IPS-NIHi11 (cell line): ENCODE measurements at places on chromosomes 1 and 21.

- DNase-seq = no peak
Observed at GRCh38 chr1:213533125-213533524, 454.6 kb upstream of the PROX1 start.

- no peak for DNase-seq
Observed at GRCh38 chr1:25642574-25643108, 26.1 kb downstream of the MAN1C1 start.

DNA sequence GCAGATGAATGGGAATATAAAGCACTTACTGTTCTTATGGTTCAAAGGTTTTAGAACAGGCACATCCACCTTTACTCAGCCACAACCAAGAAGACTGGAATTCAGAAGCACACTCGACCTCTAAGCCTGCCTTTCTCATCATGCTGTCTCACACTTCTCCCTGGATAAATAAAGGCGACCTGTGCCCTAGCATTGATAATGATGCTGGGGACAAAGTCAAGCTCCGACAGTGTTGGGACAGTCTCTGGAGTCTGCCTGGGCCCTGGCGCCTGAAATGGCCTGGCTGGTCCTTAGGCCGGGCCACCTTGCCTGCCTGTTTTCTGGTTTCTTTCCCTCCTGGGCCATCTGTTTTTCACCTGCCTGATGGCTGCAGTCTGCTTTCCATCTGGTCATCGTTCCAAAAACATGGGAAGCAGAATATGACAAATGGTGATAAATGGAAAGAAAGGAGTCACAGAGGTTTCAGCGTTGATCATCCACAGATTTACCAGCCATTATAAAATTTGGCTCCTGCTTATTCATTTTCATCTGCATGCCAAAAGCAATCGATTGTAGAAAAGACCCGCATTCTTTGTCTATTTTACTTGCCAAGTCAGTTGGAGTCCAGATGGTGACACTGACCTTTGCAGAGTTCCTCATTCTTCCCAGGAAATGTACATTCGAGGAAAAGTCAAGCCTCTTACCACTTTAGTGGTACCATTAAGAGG lies 91.2 kb upstream of the KCNJ15 start:
- no peak for DNase-seq

- no peak for DNase-seq
Observed at GRCh38 chr1:29584776-29585175, 348.5 kb downstream of the PTPRU start.

DNA sequence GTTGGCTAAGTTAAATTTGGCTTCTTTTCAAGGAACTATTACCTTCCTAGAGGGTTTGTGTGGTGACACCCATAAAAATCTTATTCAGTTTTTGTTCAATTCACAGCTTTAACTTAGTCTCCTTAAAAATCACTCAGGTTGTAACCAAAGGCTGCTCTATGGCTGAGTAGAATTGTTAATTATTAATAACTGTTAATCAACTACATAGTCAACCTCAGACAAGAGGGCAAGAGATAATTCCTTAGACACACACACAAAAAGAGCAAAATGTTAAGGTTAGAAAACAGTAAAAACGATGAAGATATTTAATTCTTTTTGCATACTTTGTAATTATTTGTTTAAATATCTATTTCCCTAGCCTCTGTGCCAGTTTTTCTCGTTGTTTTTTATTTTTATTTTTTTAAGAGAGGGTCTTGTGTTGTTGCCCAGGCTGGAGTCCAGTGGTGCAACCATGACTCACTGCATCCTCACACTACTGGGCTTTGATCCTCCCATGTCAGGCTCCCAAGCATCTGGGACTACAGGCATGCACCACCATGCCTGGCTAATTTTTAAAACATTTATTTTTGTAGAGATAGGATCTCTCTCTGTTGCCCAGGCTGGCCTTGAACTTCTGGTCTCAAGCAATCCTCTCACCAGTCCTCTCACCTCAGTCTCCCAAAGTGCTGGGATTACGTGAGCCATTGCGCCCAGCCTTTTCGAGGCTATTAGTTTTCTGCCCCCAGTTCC lies 215.2 kb downstream of the DISC1 start:
- DNase-seq = no peak

DNA sequence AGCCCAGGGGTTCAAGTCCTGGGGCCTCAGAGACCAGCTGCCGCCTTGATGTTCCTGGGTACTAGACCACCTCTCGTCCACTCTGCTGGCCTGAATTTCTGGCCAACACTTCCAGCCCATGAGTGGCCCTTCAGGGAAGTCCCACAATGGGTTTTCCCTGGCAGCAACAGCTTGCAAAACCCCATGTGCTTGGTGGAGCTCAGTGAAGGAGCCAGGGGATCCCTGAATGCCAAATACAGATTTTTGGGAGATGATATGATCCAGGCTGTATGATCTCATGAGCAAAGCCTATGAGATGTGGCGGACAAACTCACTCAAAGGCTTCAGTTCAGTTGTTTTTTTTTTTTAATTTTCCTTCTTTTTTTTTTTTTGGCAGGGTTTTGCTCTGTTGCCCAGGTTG lies 9.6 kb upstream of the RASSF5 start:
- no peak for DNase-seq

DNA sequence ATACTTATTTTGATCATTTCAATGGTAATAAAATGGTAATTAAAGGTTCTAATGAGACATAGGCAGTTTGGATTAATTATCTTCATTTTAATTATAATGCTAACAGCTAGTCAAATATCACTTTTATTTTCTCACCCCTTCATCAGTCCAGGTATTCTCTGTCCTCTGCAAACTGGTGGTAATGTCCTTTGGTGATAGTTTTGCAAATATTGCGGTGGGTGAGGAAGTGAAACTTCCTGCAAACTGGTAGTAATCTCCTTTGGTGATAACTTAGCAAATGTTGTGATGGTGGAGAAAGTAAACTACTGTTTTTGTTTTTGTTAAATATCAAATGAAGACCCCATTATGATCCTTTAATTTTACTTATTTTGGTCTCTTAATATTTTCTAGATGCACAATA lies 209.0 kb downstream of the AMY1C start:
- DNase-seq = no peak

DNA sequence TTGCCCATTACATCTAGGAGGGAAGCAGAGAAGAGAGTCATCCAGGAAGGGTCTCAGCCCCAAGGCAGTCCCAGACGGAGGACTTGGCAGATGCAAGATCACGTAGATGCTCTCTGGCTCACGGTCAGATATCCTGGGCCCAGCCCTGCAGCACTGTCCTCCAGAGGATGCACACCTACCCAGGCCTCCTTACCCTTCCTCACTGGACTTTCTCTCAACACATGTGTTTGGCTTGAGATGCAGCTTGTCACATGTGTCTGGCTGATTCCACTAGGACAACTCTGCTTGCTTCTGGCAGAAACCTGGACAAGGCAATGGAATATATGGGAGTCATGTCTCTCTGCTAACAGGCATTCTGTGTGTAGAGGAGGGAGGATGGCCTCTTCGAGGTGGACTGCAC lies 32.4 kb upstream of the POU3F1 start:
- DNase-seq = no peak

- no peak for DNase-seq
Observed at GRCh38 chr1:175415129-175415712, 222.6 kb upstream of the KIAA0040 start.

GRCh38 chr1:115692224-115692623 lies 50.5 kb downstream of the VANGL1 start:
- DNase-seq = no peak

- peak; percentile 38 for DNase-seq
Observed at GRCh38 chr1:38360807-38361206, 314.2 kb upstream of the POU3F1 start.

GRCh38 chr1:181089017-181089675 lies 646 bp downstream of the IER5 start:
- DNase-seq = peak; percentile 38

GRCh38 chr1:12477936-12478611 lies 139.9 kb downstream of the DHRS3 start:
- DNase-seq = peak; percentile 62

DNA sequence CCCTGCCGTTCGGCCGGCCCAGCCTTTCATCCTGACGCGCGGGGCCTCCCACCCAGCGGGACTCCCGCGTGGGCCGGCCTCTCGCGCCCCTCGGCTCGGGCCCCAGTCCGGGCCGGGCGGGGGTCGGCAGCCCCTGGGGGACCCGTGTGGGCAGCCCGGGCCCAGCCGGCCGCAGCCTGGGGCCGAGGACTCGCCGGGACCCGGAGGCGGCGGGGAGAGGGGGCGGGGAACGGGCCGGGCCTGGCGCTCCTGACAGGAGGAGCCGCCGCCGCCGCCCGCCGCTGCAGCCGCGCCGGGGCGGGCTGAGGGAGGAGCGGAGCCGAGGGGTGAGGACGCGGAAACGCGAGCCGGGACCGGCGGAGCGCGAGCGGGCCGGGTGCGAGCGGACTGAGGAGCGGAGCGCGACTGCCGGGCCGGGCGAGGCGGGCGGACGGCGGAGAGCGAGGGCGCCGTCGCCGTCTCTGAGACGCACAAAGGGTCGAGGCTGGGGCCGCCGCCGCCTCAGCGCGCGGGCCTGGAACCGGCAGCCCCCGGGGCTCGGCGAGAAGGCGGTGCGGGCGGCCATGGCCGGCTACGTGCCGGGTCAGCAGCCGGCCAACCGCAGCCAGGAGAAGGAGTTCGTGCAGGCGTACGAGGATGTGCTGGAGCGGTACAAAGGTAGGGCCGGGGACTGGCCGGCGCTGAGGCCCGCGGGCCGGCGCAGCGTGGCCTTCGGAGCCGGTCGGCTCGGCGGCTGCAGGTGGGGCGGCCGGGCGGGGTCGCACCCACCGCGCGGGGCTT lies 79.1 kb downstream of the NDUFS5 start:
- DNase-seq = peak; percentile 79

GRCh38 chr1:56948403-56949023 lies 17.3 kb downstream of the C8B start:
- DNase-seq = no peak

- peak; percentile 80 for DNase-seq
Observed at GRCh38 chr1:8155528-8156186, 129.5 kb upstream of the ERRFI1 start.

DNA sequence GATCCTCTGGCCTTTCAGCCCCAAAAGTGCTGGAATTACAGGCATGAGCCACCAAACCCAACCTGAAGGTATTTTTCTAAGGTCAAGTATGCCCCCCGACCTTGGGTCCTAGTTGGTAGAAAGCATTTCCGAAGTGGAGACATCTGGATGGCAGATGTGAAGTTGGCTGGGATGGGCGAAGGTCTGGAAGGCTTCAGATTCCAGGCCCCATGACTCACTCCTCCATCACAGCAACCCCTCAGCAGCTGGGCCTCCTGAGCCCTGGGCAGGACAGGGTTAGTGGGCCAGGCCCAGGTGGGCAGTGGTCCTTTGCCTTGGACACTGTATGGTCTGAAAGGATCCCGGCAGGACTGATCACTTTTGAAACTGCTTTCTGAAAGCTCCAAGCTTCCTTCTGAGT lies 23.3 kb downstream of the NAV1 start:
- DNase-seq = no peak

DNA sequence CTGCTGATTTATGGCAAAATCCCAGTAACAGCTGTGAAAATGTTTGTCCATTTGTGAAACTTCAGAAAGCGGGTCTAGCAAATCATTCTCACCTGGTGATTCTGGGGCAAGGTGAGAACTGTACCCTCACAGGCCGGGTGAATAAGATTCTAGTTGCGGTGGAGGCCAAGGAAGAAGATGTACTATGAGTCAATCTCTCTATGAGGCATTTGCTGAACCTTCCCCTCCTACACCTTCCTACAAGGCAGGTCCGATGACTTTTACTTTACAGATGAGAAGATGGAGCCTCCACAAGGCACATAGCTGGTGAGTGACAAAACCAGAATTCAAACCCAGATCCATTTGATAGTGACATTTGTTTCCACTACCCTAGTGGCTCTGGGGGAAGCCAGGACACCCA lies 72.7 kb downstream of the BACH1 start:
- no peak for DNase-seq

GRCh38 chr1:230730977-230731376 lies 16.2 kb upstream of the CAPN9 start:
- DNase-seq = no peak
